NCI-H2081 (cell line): ENCODE measurements at places on chromosomes 6 and 20.

- no peak for DNase-seq
Observed at GRCh38 chr6:139144490-139145085, 9.7 kb downstream of the HECA start.

DNA sequence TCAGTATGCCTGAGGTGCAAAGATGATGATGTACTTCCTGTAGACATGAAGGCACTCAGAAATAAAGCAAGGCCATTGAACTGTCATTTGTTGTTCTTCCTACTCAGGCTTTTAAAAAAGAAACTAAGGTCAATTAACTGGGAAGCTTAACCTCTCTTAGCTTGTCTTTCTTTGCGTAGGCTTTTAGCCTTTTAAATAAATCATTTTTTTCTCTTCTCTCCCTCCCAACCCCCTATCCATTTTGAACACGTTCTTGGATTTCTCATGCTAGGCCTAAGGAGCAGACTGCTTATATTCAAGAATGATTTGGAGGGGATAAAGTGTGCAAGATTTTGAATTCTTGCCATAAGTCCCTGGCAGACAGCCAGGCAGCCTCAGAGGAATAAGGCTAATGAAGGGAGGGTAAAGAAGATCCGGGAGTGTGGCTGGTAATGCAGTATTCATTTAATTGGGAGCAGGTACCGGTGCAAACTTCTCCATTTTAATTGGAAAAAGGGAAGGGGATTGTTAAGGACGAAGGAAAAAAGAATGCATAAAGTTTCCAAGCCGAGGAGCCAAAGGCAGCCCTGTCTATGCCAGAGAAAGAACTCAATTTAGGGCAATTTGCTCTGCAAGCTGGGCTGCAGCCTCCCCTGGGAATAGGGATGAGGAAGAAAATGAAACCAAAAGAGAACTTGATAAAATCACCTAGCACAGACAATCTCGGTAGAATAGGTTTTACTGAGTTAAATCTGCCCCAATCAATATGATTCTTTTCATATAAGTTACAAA lies 343.8 kb upstream of the MMS22L start:
- no peak for DNase-seq

DNA sequence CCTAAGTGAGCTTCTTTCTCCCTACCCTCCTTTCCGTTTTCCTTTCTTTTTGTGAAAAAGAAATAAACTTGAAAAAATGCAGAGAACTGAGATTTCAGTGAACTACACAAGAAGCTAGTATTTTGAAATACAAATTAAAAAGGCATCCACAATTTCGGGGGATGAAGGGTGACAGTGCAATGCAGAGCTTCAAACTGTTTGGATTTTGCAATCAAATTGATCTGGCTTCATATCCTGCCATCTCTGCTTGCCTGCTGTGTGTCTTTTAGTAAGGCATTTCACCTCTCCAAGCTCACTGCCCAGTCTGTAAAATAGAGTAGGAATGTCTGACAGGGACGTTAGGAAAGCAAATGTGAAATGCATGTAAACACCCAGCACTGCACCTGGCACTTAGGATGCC lies 258.0 kb downstream of the HACE1 start:
- no peak for DNase-seq

DNA sequence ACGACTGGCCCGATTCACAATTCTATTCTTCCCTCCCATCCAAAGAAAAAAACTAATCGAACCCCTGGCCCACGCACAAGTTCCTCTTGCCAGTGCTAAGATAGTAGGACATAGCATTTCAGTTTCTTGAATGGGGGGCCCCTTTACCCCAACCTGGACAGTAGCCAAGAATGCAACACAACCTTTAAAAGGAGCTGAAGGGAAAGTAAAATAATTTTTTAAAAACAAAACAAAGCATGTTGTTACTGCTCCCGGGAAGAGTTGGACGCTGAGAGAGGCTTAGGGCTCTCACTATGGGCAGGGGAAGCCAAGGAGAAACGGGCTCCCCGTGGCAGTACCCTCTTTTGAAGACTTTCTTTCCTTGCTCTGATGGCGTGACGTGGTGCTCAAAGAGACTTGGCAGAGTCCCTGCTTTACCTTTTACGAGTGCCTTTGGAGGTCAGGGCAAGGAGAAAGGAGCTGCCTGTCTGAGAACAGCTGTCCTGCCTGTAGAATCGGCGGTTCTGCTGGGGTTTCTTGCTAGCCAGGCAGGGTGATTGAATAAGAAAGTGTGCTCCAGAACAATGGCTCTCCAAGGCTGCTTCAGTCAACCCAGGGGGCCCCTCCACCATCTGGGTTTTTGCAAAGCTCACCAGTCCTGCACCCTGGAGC lies 5.8 kb downstream of the TFAP2C start:
- DNase-seq, result no peak
